ENCODE measurements at places on chromosomes 6 and 20.

DNA sequence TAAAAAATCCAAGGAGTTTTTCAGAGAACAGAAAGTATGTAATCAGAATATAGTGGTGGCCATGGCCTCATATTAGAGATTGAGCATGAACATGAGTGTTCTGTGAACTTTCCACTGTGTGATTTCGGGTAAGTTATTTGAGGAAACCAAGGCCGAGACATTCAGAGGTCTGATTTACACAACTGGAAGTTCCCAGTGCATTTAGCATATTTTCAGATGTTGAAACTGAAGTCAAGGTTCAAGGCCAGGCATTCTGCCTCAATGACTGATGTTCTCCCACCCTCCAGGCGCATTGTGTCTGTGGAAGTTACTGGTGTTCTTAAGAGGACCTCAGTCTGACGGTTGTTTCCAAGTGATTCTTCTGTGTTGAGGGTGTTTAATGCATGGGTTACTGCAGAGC lies 26.2 kb downstream of the RNF144B start:
- no peak for DNase-seq

GRCh38 chr6:95804847-95805541 lies 210.8 kb upstream of the FUT9 start:
- no peak for DNase-seq

GRCh38 chr6:149563203-149563927 lies 2.8 kb upstream of the GINM1 start:
- no peak for DNase-seq

- no peak for DNase-seq
Measured at GRCh38 chr6:109373762-109374161, 8.5 kb downstream of the CD164 start.

GRCh38 chr6:56091159-56091869 lies 156.1 kb downstream of the COL21A1 start:
- no peak for DNase-seq

GRCh38 chr6:36608788-36609563 lies 14.8 kb downstream of the SRSF3 start:
- no peak for DNase-seq

DNA sequence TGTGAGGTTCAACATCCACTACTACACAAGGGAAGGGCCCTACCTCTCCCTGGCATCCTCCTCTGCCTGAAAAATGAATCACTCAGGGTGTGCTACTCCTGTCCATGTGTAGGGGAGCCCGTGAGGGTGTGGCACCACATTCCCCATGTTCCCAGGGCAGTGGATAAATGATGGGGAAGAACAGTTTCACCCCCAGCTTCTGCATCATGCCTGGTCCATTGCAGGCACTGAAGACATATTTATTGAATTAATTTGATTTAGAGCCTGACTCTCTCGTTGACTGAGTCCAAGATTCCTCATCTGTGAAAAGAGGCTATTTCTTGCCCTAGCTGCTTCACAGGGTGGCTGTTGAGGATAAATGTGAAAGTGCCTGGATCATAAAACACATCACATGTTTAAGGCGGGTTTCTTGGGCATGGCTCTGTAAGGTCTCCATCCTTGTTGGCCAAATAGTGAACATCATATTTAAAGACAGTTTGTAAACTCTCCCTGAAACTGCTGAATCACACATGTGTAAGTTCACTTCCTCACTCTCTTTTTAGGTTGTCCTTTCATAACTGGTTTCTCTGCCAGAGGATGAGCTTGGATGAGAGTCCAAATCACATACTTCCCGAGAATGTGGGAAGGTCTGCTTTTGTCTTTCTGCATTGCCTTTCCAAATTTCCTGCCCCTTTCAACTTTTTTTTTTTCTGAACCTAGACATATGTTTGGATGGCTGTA lies 79.7 kb upstream of the FYN start:
- no peak for DNase-seq

- DNase-seq, result no peak
Measured at GRCh38 chr6:98487612-98488011, 346.8 kb upstream of the POU3F2 start.

- DNase-seq, result no peak
Measured at GRCh38 chr6:141829566-141830360, 303.0 kb upstream of the GJE1 start.

- DNase-seq, result no peak
Measured at GRCh38 chr6:128918886-128919285, 35.9 kb downstream of the LAMA2 start.

GRCh38 chr6:29762781-29763214 lies 39.6 kb downstream of the HLA-F start:
- DNase-seq, result no peak

DNA sequence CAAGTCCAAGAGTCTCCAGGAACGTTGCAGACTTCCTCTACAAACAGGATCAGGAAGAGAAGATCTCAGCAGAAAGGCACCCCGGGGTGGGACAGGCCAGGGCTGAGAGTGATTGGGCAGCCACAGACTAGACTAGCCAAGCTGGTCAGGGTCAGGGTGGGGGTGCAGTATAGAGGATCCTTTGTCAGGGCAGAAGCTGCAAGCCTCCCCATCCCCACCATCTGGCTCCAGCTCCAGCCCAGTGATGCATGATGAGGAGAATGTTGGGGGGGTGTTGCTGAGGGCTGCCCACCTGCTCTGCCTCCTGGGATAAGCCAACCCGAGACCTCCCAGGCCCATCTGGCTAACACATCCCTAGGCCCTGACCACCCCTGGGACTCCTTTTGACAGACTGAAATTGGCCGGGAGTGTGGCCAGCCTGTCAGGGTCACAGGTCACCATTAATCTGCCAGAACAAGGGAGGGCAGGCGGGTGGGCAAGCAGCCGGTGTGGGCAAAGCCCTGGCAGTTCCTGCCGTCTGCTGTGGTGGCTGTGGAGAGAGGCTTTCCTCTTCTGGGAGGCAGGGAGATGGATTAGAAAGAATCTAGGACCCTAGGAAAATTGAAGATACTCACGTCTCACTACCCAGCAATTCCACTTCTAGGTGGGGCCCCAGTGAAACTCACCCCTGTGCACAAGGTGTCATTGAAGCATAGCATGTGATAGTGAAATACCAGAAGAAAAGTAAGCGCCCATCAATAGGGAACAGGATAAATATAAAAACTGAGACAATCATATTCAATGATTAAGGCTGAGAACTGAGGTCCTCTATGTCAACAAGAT lies 22.1 kb upstream of the SNTA1 start:
- DNase-seq, result no peak

GRCh38 chr6:25499615-25500235 lies 152.3 kb upstream of the SCGN start:
- DNase-seq, result no peak
